IPS DF 19.7 (cell line): ENCODE measurements at places on chromosomes 2 and 18.

DNA sequence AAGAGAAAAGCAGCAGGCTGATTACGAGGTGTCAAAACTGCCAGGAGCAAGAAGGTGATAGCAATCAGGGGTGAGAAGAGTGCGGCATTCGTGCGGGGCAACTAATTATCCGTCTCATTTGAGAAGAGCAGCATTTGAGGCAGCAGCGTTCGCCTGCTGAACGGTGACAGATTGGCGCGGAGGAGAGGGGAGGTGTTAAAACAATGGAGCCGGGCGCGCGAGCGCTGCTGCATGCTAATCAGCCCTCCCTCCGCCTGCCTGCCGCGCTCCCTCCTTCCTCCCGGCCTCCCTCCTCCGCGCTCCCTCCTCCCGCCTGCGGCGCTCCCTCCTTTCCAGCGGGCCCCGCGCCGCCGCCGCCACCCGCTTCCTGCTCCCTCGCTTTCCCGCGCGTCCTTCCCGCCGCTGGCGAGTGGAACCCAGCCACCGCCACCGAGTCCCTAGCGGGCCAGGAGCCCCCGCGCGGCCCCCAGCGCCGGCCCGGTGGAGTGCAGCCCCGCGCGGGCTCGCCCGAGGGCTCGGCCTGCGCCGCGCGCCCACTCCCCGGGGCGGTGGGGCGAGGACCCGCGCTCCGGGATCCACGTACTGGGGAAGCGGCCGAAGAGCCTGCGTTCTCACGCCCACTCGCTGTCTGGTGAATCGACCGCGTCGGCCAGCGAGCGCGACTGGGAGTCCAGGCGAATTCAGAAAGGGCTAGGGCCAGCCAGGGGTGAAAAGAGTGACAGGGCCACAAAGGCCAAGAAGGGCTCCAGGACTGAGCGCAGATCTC is 69.5 kb upstream of the PSMD14 start:
- peak; percentile 61 for DNase-seq

DNA sequence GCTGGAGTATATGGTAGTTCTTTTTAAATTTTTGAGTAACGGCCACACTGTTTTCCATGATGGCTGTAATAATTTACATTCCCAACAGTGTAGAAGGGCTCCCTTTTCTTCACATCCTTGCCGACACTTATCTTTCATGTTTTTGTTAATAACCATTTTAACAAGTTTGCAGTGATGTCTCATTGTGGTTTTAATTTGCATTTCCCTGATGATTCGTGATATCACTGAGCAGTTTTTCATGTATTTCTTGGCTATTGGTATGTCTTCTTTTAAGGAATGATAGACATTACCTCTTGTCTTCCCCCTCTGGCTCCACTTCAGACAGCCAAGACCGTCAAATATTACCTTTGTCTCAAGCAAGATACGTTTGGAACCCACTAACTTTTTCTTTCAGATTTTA is 371.1 kb upstream of the NRP2 start:
- no peak for DNase-seq

DNA sequence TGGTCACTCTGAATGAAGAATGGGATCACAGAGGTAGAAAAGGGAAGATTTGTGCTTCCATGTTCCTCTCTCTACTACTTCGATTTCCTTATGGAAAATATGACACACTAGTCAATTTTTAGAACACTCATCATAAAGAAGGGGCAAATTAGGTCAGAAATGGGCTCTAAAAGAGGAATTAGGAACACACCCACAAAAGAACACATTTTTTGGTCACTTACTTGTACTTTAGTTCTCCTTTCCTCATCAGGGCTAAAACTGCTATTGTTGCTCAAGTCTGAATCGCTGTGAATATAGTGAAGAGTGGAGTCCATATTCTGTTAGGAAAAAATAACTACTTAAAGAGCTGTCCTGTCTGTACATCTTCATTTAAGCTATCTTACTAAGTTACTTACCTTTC is 52.6 kb downstream of the PPP4R1 start:
- DNase-seq, result no peak

DNA sequence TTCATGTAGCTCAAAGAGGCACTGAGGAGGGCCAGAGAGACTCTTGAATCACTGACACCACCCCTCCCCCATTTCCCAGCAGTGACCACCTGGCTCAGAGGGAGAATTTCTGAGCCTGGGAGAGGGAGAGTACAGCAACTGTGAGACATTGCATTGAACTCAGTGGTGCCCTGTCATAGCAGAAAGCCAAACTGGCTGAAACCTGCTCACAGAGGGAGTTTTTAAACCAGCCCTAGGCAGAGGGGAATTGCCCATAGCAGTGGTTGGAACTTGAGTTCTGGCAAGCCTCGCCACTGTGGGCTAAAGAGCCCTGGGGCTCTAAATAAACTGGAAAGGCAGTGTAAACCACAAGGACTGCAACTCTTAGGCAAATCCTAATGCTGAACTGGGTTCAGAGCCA is 243.1 kb downstream of the ADCYAP1 start:
- DNase-seq, result peak; percentile 5

GRCh38 chr2:228600265-228600664 is 418.8 kb upstream of the SPHKAP start:
- no peak for DNase-seq

- DNase-seq, result no peak
Observed at GRCh38 chr2:11177871-11178690, 22.8 kb downstream of the SLC66A3 start.

- DNase-seq, result no peak
Observed at GRCh38 chr2:73228631-73229030, 4.4 kb downstream of the PRADC1 start.

GRCh38 chr2:43057742-43058725 is 168.4 kb downstream of the ZFP36L2 start:
- DNase-seq, result no peak

- DNase-seq, result no peak
Observed at GRCh38 chr2:189066037-189066436, 91.9 kb downstream of the COL3A1 start.

- no peak for DNase-seq
Observed at GRCh38 chr2:209591021-209591420, 167.2 kb downstream of the MAP2 start.

DNA sequence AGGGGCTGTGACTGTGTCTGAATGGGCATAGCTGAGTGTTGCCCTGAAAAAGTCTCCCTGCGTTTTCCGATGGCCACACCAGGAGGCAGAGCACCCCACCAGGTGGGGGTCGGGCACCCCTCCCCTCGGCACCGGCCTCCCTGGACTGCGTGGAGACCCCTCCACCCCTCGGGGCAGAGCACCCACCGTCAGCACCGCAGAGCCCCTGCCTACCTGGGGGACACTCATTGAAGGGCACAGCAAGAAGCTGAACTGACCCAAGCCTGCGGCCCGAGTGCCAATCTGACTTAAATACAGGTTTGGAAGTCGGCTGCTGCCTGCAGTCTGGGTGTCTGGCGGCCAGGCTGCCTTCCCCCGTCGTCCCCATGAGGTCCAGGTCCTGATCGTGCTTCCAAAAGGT is 69.9 kb downstream of the KCNG2 start:
- no peak for DNase-seq

DNA sequence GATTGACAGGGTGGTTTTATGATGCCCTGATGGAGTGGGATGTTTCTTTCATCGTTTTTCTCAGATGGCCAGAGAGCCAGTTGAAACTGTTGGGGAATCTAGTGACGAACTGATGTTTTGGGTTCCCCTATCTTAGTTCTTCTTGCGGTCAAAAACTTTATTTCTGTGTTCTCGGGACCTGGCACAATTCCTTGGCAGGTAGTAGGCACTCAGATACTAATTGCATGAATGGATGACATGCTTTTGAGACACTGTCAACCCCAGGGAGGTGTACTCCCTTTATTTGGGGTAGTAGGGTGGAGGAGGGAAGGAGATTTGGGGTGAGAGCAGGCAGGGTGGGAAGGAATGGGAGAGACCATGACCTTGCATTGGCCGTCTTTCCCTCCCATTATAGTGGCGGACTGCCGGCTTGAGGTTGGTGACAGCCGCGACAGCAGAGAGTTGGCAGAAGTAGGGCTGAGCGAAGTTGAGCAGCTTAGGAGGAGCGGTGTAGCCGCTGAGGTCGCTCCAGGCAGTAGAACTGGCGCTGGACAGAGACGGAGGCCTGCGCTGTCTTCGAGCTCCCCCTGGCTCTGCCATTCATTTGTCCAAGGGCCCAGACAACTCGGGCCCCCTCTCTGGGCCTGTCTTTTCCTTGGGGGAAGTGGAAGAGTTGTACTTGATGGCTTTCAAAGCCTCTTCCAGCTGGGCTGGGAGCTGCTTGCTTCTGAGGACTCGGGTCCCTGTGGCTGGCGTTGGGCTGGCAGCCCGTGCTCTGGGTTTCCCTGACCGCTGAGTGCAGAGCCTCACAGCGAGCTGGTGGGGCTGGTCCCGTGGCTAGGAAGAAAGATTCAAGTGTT is 2.6 kb downstream of the TET3 start:
- no peak for DNase-seq

GRCh38 chr2:46333912-46334311 is 36.7 kb downstream of the EPAS1 start:
- DNase-seq, result no peak

DNA sequence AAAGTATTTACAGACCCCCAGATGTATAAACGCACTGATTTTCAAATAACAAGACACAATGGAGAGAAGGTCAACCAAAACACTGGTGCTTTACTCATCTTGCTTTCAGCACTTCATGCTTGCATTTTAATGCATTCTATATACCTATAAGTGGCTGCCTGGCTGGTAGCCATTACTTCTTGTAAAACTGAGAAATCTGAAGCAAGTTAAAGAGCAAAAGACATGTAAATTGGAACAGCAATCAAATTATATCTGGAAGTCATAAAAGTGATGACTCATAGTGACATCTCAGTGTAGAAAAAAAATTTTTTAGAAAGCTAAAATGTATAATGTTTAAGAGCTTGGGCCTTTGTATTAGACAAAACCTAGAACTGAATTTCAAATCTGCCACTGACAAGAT is 106.2 kb downstream of the CCDC141 start:
- DNase-seq, result no peak

- DNase-seq, result no peak
Observed at GRCh38 chr2:71601136-71602114, 148.1 kb downstream of the DYSF start.

DNA sequence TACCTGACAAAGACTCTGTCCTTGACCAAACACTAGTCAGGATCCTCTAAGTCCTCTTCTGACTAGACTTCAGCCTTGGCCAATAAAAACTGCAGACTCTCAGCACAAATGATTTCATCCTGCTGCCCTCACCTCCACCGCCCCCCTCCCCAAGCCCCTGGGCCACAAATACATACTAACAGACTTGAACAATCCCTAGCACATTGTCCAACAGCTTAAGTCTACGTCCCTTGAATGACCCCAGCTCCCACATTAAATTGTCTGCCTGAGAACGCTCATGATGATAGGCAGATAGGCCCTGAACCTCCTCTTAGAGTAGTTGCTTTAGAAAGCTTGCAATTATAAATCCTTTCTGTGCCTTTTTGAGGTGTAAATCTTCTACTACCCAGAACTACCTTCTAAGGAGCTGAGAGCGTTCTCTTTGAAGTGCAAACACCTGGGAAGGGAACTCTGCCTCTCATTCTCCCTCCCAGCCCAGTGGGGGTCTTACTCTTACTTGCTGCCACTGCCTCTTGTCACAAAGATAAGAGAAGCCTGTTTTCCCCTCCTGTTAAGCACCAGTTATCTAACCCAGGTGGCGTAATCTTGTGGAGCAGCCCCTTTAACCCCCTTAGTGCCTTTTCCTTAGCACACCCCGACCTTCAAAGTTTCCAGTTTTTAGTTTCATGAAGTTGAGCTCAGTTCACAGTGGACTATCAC is 1225.6 kb downstream of the LRP1B start:
- peak; percentile 84 for DNase-seq

GRCh38 chr2:239263669-239264491 is 136.9 kb downstream of the HDAC4 start:
- no peak for DNase-seq

DNA sequence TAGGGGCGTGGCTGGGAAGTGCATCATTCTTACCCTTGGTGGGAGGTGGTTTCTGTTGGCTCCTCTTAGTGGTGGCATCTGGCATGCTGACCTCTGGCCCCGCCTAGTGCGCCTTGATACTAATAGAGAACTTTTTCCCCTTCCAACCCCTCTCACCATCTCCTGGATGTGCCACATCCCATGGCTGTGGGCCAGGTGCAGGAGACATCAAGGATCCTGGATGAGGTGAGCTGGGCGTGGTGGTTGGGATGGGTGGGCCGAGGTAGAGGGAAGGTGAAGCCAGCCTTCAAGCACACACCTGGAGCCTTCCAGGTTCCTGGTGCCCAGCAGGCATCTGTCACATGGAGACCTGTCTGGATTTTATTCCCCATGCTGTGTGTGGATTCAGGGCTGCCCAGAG is 149.2 kb downstream of the DYSF start:
- DNase-seq, result no peak

GRCh38 chr2:185738679-185739472 is at the start of gene FSIP2:
TSS of gene FSIP2 (plus strand) at chr2:185738804. CDS start at chr2:185738895, 91 bp downstream.
- peak; percentile 54 for DNase-seq

- DNase-seq, result no peak
Observed at GRCh38 chr18:28189400-28190239, 12.7 kb upstream of the CDH2 start.

DNA sequence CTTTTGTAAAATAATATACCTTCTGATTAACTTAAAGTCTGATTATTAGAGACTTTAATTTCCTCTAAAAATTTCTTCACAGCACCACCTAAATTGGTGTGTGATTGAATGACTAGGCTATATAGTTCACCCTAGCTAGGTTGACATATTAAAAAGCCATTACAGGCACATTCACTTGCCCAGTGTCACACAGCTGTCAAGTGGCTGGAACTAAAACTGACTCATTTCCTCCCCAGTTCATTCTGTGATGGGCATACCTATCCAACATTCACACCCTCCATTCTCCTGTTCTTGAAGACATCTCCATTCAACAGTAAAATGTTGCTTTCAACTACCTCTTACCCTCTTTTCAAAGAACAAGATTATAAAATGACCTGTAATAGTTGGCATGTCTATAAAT is 334.5 kb downstream of the ARHGAP15 start:
- DNase-seq, result no peak
